Coronary artery (tissue), 2 donors: ENCODE measurements at places on chromosomes 2 and 18.

- DNase-seq, result no peak
Observed at GRCh38 chr2:168146892-168147810, 100.2 kb downstream of the STK39 start.

DNA sequence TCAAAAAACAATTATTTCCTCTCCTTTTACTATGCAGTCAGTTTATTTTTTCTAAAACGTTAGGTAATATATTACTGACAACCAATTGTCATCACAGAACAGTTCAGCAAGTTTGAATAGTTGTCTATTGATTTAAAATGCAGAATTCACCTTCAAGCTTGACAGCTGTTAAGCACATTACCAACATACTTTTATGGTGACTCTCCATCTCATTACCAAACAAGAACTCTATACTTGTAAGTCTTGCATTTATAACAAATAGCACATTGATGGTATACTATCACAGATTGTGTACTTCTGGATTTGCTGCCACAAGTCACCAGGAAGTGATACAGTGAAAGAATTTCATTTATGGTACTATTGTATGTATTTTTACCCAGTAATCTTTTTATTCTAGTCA is 99.4 kb upstream of the PPP1CB start:
- DNase-seq, result no peak

DNA sequence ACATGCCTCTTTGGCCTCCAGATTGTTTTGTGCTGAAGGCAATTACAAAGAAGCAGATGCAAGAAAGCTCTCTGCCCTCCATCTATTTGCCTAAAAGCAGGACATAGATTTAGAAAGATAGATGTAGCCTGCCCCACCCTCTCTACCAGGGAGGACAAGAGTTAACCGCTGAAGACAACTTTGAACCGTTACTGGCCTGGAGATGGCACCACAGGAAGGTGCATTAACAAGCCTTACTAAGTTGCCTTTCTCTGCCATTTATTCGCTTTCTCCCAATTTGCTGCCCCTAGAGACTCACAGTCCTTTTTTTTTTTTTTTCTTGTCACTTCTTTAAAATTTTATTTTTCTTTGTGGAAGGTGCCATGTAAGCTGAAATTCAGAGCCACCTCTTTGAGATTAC is 28.8 kb upstream of the RMDN2 start:
- DNase-seq, result no peak

GRCh38 chr2:174914853-174915760 is 90.1 kb downstream of the CHN1 start:
- no peak for DNase-seq

DNA sequence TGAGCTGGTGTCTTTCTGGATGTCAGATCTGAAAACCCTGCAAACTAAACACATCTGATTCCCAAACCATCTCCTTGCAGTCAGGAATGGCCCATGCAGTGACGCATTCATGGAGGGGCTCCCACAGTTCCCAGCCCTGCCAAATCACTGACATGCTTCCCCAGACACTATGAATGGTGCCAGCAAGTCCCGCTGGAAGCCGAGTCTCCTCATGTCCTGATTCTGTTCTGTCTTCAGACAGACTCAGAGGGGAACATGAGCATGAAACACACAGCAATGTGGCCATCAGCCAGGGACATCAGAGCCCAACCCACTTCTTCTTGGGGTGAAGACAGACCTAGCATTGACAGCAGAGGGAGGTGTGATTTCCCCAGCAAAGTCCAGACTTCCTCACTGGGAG is 83.7 kb downstream of the TTC32 start:
- no peak for DNase-seq

- DNase-seq, result no peak
Observed at GRCh38 chr18:76970770-76971559, 148.6 kb downstream of the ZNF236 start.

GRCh38 chr2:201881741-201882140 is 75.4 kb downstream of the CDK15 start:
- no peak for DNase-seq

- DNase-seq, result no peak
Observed at GRCh38 chr2:99066075-99066958, 75.2 kb upstream of the C2orf15 start.

- peak; percentile 77 for DNase-seq
Observed at GRCh38 chr2:120749506-120750431, 14.1 kb downstream of the GLI2 start.

DNA sequence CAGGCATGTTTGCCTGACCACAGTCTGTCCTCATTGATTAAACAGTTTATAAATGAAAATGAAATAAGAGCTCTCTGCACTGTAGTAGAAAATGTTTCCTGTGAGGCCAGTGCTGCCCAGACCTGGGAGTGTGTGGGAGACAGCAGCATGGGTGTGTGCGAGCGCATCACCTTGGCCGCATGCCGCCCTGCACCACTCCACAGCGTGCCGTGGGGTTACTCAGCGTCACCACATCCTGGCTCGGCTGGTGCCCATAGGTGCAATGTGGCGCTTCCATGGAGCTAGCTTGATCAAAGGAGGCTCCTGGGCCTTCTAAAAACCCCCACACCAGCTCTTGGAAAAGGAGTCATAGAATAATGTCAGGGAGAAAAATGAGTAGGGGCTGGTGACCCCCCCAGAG is 76.0 kb upstream of the EPC2 start:
- DNase-seq, result peak; percentile 36

- no peak for DNase-seq
Observed at GRCh38 chr2:98601532-98602132, 6.7 kb downstream of the COA5 start.

- no peak for DNase-seq
Observed at GRCh38 chr2:180980943-180981911, 822 bp downstream of the UBE2E3 start.

- DNase-seq, result no peak
Observed at GRCh38 chr2:55093381-55093780, 43.1 kb upstream of the RTN4 start.

- no peak for DNase-seq
Observed at GRCh38 chr2:237125967-237126366, 40.3 kb downstream of the COPS8 start.

- peak; percentile 72 for DNase-seq
Observed at GRCh38 chr18:48988508-48989303, 37.9 kb upstream of the SMAD7 start.

DNA sequence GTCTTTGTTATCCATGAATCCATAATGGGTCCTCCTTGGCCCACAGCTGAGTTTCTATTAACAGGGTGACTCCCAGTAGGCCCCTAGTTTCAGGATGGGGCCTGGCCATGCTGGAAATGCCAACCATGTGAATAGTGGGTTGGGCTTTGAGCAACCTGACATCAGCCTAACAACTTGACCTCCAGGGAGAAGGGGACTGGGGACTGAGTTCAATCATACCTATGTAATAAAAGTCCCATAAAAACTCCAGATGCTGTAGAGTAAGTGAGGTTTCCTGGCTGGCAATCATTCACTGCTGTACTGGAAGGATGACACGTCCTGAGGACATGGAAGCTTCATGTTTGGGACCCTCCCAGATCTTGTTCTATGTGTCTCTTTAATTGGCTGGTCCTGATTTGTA is 7.9 kb downstream of the REV1 start:
- DNase-seq, result no peak

GRCh38 chr2:136245211-136245610 is 127.3 kb upstream of the CXCR4 start:
- no peak for DNase-seq

GRCh38 chr18:37527395-37527794 is 38.2 kb downstream of the CELF4 start:
- no peak for DNase-seq

GRCh38 chr2:105290981-105291660 is 38.4 kb downstream of the TGFBRAP1 start:
- DNase-seq, result no peak

DNA sequence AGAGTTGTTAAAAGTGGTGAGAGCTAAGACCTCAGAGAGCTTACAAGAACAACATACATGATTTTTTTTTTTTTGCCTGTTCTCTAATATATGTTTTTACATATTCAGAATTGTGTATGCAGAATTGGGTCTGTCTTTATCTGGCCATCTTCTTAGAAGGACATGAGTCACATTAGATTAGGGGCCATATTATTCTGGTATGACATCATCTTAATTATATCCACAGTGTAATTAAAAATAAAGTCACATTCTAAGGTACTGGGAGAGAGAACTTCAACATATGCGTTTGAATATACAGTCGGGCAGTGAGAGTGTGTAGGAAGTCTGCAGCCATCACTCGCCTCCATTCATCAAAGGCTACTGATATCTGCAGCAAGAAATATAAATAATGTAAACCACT is 88.3 kb downstream of the DSC3 start:
- DNase-seq, result no peak

GRCh38 chr2:162989507-162989906 is 150.9 kb upstream of the KCNH7 start:
- DNase-seq, result no peak

GRCh38 chr2:11446733-11447248 is 19.2 kb downstream of the E2F6 start:
- DNase-seq, result no peak

GRCh38 chr2:196980473-196980872 is 54.0 kb upstream of the PGAP1 start:
- DNase-seq, result no peak

DNA sequence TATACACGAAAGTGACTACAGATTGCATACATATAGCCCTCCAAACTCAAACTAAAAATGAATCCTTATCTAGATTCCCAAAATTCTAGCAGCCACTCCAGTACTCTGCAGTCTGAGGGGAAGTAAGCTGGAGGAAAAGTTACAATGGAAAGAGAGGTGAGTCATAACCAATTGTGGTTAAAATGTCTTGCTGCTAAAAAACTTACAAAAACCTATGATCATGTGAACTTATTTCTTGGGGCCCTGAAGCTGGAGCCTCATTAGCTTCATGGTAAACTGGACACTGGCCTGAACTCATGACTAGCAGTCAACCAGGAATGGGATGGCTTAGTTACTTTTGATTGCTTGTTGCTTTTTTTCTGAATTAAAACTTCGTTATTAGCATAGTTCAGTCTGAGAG is 175.9 kb downstream of the SLC4A3 start:
- no peak for DNase-seq

- no peak for DNase-seq
Observed at GRCh38 chr2:168705534-168706470, 96.6 kb upstream of the NOSTRIN start.

DNA sequence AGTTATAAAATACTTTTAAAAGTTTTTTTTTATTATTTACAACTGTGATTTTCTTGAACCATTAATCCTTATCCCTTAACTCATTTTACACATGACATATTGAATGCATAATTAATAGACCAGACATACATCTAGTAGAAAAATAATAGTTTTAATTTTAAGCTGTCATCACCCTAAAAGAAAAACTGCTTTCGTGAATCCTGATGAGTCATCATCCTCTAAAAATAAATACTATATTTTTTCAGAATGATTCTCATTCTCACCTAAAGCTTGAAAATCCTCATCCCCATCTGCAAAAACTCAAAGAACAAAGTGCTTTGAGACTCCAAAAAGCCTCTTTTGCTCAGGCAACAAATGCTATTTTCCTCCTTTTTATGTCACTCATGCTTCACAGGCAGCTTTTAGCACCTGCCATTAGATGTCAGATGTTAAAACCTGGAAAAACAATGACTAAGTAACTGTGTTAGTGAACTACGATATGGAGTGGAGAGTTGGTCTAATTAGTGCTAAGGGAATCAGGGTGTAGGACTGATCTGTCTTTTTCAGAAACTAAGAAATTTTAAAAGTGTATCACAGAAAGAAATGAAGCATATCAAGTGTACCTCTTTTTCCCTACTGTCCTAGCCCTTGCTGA is 297.6 kb downstream of the TMX3 start:
- DNase-seq, result no peak

- DNase-seq, result no peak
Observed at GRCh38 chr2:38549851-38550250, 52.9 kb downstream of the HNRNPLL start.

GRCh38 chr2:173654896-173655265 is 300.2 kb downstream of the CDCA7 start:
- DNase-seq, result no peak

- DNase-seq, result no peak
Observed at GRCh38 chr2:2507417-2507997, 176.4 kb upstream of the MYT1L start.

- no peak for DNase-seq
Observed at GRCh38 chr2:227615181-227615580, 541 bp upstream of the SCYGR3 start.

GRCh38 chr2:136065907-136066306 is 52.0 kb downstream of the CXCR4 start:
- DNase-seq, result no peak

GRCh38 chr2:69589973-69590652 is 53.4 kb downstream of the AAK1 start:
- DNase-seq, result no peak

GRCh38 chr2:143401861-143402260 is 272.6 kb downstream of the ARHGAP15 start:
- DNase-seq, result no peak

DNA sequence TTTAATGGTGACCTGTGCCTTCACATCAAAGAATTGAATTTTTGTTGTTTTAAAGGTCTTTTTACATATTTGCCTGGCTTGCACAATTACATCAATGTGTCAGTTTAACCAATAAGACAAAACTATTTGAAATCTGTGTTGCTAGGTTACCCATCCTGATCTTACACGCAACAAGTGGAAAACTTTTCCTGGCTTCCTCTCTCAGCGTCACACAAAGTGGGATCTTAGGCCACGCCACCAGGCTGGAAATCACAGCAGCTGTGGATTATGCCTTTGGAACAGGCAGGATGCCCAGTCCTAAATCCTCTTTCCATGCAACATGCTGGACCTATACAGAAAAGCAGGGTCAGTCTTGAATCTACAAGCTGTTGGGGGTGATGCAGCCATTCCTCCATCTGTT is 298.2 kb upstream of the HNRNPA3 start:
- DNase-seq, result no peak

DNA sequence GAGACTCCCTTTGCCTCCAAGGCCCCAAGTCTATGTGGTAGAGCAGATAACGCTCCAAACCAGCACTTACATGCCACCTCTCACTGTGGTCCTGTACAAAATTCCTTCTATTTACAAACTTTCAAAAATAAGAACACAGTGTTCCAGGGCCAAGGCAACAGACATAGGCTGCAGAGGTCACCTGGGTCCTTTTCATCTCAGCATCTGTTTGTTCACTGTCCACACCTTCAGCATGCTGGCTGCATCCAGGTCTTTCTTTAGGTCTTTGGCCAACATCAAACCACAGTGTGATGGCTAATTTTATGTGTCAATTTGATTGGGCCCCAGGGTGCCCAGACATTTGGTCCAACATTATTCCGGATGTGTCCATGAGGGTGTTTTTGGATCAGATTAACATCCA is 20.0 kb upstream of the INO80C start:
- no peak for DNase-seq

- DNase-seq, result peak; percentile 50
Observed at GRCh38 chr2:100406120-100406508, 11.4 kb downstream of the CHST10 start.

- no peak for DNase-seq
Observed at GRCh38 chr2:47486841-47487497, 84.0 kb downstream of the MSH2 start.

- no peak for DNase-seq
Observed at GRCh38 chr2:60094450-60094929, 459.0 kb downstream of the BCL11A start.
